ENCODE measurements at places on chromosomes 11 and 22.

GRCh38 chr11:116162886-116163230 lies 609.9 kb downstream of the BUD13 start:
- DNase-seq = no peak

- no peak for DNase-seq
Observed at GRCh38 chr22:36816339-36816635, 548 bp downstream of the PVALB start.

DNA sequence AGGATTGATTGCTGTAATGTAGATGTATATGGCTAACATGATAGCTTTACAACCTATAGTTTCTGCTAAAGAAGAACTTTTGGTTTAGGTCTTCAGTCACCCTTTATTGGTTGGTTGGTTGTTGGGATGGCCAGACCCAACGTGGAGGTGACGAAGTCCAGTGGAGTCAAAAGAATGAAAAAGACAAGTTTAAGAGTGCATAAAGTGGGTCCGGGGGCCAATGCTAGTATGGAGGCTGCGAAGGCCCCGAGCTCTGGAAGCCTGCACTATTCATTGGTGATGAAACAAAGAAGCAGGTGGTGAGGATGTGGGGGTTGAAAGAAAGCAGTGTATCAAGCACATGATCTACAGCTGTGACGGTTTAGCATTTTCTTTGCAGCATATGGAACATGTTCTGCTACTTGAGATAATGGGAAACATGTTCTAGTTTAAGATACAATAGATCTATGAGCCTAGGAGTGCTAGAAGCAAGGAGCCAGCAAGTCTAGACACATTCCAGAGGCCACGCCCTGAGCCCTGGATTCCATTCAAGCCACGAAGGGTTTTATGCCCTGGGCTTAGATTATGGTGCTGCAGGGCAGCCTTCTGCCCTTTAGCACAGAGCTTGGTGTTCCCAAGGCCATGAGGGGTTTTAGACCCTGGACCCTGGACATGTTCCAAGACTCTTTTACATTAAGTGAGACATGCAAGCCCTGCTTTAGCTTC lies 6.3 kb downstream of the TCP11L1 start:
- no peak for DNase-seq

DNA sequence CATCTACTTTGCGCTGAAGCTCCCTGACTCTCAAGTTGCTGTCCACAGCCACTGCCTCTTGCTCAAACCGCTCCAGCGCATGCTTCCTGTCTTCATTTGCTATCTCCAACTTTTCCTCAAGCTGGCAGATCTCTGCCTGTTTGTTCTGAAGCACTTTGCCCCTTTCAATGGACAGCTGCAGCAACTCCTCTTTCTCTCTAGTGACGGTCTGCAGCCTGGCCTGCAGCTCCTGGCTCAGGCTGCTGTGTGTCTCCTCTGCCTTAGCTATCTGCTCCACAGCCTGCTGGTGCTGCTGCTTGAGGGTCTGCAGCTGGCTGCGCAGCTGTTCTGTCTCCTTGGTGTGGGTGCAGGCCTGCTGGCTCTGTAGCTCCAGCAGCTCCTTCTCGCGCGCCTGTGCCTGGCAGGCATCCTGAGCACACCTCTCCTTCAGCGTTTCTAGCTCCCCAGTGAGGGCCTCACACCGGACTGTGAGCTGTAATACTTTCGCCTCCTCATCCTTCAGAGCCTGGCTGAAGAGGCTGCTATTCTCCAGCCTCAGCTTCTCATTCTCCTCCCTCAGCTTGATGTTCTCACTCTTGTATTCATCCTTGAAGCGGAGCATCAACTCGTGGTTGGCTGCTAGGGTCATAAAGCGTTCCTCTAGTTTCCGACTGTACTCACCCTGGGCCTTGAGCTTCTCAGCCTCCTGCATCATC lies 723 bp downstream of the CCDC89 start:
- DNase-seq = no peak

- no peak for DNase-seq
Observed at GRCh38 chr22:37141971-37142370, 7.7 kb downstream of the IL2RB start.

DNA sequence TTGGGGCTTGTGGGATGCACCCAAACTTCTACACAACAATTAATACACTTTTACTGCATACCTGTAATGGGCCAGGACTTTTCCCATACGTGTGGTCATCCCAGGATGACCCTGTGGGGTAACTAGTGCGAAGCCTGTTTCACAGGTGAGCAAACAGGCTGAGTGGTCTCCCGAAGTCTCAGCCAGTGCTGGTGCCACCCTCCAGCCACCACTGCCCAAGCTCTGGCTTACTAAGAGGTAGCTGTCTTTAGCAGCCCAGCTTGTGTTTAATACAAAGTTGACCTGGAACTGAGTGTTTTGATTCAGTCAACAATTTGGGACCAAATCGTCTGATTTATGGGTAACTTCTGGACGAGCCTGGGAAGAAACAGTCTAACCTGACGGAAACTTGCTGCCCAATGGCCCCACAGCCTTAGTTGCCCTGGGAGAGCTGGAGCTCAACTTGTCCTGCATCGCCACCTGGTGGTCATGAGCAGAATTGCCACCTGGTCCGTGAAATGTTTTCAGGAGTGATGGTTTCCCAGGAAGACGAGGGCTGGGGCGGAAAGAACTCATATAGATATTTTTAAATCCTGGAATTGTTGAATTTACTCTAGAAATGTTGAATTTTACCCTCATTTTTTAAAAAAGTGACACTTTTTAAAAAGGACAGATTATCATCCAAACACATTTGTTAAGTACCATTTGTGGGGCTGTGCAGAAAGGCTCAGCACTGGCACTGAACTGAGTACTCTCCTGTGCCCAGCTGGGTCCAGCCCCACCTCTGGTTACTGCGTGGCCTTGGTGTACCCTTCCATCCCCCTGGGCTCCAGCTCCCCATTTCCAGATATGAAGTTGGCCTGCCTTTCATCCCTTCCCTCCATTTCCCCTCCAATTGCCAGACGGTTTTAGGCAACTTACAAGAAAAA lies 95.5 kb upstream of the PARVA start:
- peak; percentile 59 for DNase-seq

- DNase-seq = no peak
Observed at GRCh38 chr22:25081409-25081824, 118.2 kb upstream of the CRYBB3 start.

DNA sequence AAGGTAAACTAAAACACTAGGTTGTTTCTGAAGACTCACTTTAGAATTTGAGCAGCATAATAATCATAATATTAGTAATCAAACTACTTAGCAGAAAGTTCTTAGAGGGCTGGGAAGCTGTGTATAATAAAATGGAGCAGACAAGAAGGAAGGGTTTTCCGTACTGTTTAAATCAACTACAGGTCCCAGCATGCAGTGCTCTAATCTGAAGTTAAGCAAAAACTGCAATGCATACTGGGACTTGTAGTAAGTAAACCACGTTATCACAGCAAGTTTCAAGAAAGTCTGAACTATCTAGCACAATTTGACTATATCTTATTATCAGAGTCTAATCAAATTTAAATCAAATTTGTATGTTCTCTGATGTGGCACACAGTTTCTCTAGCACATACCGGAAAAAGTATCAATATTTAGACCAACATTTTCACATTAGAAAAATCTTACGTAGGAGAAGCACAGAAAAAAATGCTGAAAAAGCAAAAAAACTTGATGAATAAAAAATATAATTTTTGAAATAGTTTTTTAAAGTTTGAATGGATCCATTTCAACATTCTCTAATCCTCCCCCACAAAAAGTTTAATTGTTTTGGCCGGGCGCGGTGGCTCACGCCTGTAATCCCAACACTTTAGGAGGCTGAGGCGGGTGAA lies 8.2 kb downstream of the PHF21A start:
- peak; percentile 23 for DNase-seq

GRCh38 chr11:12689029-12689755 lies 15.0 kb downstream of the TEAD1 start:
- no peak for DNase-seq

DNA sequence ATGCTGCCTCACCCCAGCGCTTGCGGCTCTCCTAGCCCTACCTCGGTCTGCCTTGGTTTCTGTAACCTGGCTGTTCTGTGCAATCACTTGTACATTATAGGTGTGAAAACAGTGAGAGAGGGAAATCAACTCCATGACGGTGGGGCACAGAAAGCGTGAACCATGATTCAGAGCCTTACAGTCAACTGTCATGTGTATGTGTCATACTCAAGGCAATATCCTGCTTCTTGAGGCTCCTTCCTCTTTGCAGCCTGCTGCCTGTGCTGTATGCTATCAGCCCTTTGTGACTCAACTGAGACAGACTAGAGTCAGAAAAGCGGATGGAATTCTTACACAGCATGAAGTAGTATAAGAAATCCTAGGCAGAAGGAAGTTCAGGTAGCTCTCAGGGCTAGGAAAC lies 2.1 kb downstream of the NRIP3 start:
- peak; percentile 90 for DNase-seq

GRCh38 chr11:16956538-16957153 lies 57.6 kb downstream of the PLEKHA7 start:
- no peak for DNase-seq

DNA sequence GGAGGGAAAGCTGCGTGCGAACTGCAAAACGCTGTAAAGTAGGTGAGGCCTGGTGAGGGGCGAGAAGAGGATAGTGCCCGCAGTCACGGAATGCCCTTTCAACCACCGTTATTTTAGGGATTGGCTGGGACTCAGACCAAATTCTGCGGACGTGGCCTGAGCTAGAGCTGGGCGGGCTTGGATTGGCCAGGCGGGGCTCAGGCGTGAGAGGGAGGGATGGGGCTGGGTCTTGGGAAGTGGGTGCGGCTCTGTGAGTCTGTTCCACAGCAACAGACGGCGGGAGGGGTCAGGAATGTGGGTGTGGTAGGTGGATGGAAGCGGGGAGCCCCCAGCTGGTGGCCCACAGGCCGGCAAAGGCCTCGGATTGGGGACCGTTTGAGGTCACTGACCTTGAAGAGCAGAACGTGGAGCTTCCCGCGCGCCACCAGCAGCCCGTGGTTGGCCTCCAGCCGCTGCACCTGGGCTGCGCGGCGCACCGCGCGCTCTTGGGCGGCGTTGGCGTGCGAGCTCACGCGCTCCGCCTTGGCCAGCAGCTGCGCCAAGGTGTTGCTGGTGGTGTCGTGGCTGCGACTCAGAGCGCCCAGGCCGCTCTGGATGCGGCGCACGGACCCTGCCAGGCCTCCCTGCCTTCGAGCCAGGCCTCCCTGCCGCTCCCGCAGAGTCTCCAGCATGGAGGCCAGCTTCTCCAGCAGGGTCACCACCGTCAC lies 444 bp downstream of the CAVIN3 start:
- DNase-seq = peak; percentile 78

- no peak for DNase-seq
Observed at GRCh38 chr22:45818424-45819085, 146.9 kb downstream of the ATXN10 start.

DNA sequence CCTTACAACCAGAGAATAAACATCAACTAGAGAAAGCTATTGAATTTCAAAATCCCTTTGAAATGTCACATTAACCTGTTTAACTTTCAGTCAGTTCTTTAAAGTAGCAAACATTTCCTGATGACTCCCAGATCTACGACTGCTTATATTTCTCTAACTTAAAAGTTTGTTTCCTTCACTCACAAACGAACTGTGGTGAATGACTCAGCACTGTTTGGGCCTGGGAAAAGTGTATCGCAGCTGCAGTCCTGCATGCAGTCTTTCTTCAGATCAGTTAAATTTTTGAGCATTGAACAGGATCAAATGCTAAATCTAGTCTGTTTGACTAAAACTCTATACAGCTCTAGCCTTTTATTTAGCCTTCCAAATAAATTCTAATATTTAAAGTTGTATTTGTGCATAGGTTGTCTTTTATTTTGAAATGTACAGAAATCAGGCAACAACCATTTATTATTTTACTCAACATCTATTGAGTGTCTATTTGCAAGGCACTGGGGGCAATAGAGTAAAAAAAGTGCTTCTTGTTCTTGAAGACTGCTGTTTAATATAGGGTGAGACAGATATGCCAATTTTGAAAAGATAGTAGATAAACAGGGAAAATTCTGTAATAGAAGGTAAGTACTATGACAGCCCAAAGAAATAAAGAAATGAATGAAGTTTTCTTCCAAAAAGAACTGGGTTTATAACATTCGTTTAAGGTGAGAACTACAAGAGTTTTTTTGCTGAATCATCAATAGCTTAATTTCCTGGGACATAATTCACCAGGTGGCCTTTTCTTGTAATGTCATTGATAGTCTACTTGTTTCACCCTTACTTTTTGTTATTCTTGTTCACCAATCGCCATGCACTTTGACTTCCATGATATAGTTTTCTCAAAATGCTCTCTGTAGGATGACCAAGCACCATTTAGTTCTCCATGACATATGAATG lies 235.4 kb downstream of the METTL15 start:
- DNase-seq = peak; percentile 40

DNA sequence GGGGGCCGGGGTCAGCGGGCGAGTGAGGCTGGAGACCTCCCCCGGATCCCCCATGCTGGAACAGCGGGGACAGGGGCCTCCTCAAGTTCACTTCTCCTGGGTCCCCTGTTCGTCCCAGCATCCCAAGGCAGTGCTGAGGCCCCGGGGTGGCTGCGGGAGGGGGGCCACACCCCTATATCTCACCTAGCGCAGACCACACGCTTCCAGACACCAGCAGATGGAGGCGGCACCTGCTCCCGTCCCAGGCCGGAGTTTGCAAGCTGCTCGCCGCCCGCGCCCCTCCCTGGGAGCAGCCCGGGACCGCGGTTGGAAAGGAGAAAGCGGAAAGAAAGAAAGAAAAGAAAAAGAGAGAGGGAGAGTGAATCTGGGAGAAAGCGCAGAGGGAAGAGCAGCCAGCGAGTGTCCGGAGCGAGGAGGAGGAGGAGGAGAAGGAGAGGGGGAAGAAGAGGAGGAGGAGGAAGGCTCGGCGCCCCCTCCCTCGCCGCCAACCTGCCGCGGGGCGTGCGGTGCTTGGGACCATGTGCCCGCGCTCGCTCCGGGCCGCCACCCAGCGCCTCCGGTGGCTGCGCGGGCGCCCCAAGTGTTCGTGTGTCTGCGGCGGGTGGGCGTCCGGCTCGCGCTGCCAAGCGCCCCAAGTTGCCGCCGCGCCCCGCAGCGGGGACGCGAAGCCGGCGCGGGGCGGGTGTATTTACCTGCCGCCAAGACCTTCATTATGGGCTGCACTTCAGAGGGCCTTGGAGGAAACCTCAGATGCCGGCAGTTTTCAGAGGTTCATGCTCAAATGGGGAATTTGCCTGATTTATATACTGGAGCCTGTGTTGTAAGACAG lies at the start of gene LIF:
LIF (minus strand) TSS at position 775 of the 829 bp plus-strand sequence; CDS start at position 711, 64 bp downstream.
- DNase-seq = no peak

DNA sequence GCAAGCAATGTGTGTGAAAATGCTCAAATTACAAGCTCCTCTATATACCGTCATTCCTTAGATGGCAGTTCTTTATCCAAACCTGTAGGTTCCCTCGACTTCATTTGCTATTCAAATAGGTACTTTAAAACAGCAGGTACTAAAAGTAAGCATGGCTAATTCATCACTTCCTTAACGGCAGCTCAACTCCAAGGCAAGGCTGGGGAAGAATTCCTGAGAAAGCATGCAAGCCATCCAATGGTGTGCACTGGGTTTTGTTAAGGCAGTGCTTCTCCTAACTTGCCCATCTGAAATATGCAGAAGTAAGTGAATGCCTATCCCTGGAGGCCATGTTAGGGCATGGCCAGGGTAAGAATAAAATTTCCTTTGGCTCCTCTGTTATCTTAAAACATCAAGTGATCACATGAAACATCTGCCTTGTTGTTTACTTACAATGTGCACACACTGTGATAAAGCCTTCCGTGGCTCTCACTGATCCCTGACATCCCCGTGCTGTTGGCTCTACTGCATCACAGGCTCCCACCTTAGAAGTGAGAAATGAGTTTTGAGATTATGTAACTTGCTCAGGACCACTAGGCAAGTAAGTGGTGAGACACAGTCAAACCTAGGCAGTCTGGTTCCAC lies 52.1 kb downstream of the SMCO4 start:
- no peak for DNase-seq

GRCh38 chr11:2248762-2249161 lies 21.6 kb downstream of the ASCL2 start:
- DNase-seq = no peak

All from RCC 7860 (cell line).